SK-N-MC (cell line): ENCODE measurements at places on chromosomes 5 and 9.

DNA sequence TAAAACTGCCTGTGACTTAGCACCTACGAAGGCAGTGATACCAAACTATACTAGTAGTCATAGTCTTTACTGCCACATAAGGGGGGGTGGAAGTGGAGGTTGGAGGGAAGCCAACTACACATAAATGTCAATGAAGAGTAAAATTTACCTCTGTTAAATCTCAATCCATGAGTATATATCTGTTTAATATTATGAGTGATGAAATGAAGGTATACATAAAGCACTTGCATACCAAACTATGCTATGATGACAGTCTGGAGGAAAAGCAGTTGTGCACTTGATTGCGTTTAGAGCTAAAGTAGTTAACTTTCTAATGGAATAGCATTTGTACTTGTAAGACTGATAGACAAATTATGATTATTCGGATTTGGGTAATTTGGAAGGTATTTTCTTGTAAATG is 129.2 kb upstream of the POU5F2 start:
- DNase-seq: no peak

- DNase-seq: no peak
Measured at GRCh38 chr9:112754578-112754977, 4.0 kb downstream of the SNX30 start.

GRCh38 chr5:77028631-77029375 is 1.4 kb upstream of the AGGF1 start:
- DNase-seq: no peak

- no peak for DNase-seq
Measured at GRCh38 chr5:863244-863805, 12.5 kb upstream of the ZDHHC11 start.

GRCh38 chr5:56024810-56025150 is 30.0 kb upstream of the IL6ST start:
- DNase-seq: no peak

DNA sequence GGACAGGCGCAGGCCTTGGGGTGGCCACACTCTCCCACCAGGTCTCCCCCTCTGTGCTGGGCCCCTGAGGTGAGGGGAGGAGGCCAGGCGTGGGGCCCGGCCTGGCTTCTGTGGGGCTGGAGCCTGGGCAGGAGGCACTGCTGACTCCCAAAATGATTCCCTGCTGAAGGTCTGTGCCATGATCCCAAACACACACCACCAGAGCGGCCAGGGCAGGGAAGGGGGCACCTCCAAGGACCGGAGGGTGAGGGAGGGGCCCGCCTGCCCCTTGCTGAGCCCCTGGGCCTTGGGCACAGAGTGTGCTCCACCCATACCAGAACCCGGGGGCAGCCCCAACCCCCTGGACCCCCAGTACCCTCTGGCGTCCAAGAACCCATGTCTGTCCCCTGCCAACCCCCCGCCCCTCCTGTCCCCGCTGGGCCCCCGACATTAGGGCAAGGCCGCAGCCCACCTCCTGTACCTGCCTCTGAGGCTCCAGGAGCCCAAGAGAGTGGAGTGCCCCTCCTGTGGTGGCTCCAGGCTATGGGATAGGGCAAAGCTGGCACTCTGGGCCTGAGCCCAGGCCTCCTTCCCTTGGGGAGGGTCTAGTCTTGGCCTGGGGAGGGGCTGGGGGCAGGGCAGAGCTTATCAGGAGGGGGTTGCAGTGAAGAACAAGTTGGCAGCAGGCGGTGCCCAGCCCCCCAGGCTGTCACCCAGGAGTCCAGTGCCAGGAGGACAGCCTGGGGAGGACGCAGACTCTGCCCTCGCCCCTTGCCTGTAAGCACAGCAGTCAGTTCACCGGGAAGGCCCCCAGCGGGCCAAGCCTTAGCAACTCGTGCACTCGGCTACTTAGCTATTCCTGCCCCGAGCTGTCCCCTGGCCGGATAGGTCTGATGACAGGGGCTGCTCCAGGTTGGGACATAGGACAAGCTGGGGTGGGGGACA is 2.6 kb upstream of the EGFL7 start:
- no peak for DNase-seq

DNA sequence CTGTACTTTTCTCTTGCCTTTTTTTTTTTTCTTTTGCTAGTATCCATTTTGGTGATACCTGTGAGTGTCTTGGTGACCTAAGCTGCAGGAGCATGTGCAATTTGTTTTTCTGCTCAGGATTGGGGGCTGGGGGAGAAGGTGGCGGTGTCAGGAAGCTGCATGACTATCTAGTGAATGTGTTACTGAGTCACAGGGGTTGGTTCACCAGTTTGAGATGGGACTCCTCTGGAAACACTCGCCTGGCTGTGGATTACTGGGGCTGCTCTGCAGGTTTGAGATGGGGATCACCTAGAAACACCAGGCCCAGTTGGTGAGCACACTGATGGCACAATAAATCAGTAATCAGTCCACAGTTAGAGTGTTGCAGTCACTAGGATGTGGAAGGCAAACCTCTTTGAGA is 447.9 kb downstream of the SPATA31D1 start:
- DNase-seq: no peak

- no peak for DNase-seq
Measured at GRCh38 chr5:53343187-53343586, 137.2 kb upstream of the FST start.

DNA sequence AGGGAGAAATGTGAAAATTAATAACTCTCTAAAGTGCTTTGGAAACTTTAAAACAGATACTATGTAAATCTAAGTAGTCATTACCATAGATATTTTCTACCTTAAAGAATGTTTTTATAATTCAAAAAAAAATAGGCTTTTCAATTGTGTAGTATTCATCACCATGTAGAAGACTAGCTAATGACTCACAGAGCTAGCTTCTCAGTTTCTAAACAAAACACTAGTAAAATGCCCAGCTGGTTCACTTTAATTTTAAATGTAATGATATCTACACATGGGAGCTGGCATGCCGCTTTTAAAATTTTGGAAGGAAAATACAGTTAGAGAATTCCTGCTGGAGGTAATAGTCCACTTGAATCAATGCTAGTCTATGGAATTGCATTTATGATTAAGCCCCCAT is 509.8 kb downstream of the CSNK1G3 start:
- DNase-seq: no peak

DNA sequence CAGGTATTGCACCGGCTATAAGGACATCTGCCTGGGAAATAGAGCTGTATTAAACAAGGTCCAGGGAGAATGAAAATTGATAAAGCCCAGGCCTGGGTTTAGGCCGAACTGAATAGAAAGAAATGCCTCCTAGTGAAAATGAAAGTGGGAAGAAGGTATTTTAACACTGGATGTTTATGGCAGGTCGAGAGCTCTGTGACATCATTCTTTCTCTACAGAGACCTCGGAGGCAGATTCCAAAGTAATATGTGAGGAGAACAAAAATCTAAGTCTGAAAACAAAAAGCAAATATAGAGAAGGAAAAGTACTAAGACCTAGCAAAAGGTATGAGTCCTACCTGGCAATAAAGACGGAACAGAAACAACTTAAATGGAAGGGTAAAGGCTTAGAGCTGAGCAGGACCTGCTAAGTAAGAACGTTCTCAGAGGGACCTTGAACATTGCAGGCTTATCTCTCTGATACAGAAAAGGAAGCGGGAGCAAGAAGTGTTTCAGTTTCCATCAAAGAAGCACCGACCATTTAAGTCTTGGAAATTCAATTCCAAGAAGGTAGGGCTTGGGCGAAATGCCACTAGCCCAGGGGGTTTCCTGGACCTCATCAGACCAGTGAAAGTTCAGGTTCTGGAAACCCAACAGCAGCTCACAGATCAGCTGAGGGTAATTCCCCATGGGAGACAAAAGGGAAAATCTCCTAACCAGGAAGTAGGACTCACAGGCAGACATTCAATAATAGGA is 80.0 kb downstream of the SUSD1 start:
- DNase-seq: no peak

DNA sequence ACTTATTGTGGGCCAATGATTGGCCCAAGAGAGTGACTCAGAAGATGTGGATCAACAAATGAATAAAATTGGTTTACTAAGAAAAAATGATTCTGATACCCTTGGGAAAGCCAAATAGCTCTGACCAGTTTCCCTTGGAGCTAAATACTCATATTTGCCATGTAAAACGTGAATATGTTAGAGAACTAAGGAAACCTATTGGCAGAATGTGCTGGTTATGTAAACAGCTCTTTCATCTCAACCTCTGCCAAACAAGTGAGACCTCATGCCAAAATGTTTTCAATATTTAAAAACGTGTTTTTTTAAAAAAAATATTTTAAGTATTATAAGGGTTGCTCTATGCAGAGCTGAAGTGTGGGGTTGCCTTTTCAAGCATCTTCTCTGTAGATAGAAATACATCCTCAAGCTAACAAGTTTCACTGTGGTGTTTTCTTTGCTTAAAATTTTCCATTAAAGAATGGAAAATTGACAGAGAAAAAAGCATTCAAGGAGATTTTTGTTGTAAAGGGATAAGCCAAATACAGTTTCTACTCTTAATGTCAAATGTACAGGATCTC is 186.9 kb upstream of the TUT7 start:
- no peak for DNase-seq

DNA sequence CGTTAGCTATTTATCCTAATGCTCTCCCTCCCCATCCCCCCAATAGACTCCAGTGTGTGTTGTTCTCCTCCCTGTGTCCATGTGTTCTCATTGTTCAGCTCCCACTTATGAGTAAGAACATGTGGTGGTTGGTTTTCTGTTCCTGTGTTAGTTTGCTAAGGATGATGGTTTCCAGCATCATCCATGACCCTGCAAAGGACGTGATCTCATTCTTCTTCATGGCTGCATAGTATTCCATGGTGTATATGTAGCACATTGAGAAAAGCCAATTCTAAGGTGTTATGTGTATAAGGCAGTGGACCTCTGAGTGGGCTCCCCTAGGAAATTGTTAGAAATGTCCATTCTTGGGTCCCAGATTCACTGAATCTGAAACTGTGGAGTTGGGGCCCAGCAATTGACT is 103.1 kb upstream of the MYO10 start:
- DNase-seq: no peak

DNA sequence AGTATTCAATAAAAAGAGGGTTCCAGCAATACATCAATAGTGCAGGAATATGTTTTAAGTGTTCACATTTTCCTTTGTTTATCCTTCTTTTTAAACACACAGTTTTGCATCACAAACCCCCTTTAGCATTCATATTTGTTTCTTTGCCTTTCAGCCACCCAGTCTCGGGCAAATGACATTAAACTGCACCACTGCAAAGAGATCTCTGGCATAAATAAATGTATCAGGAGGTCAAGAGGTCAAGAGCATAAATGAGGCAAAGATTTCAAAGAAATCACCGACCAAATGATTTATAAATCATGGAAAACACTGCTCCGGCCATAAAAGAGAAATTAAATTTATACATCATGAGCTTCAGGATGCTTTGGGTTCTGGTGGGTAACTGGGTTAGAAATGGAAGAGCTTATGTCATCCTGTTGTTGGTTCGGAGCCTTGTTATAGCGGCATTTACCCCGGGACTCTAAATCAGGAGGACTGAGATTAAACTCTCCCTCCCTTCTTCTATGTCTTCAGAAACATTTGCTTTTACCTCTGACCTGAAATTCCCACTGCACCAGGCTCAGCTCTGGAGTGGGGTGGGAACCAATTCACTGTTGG is 449.6 kb upstream of the CLINT1 start:
- no peak for DNase-seq

DNA sequence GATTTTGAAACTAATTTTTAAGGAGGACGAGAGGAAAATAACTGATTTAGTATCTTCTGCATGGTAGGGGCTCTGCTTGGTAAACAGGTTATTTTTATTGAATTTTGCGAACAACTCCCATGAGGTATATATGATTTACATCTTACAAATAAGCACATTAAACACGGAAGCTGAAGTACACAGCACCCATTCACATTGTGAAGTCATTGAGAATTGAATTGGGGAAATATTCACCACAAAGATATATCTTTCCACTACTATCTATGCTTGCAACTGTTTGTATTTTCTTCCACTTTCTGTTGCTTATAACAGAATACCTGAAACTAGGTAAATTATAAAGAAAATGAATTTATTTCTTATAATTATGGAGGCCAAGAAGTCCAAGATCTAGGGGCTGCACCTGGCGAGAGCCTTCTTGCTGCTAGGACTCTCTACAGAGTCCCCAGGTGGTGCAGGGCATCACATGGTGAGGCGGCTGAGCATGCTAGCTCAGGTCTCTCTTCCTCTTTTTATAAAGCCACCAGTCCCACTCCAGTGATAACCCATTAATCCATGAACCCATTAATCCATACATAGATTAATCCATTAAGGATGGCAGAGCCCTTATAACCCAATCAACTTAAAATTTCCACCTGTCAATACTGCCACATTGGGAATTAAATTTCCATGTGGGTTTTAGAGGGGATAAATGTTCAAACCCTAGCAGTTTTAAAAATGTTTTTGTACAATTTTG is 79.0 kb upstream of the ZNF608 start:
- DNase-seq: no peak

GRCh38 chr5:180557217-180557809 is 34.0 kb downstream of the SCGB3A1 start:
- no peak for DNase-seq

- no peak for DNase-seq
Measured at GRCh38 chr5:164597293-164597900, 1092.0 kb downstream of the MAT2B start.

- DNase-seq: no peak
Measured at GRCh38 chr5:79802406-79802805, 112.8 kb downstream of the CMYA5 start.

GRCh38 chr5:14267166-14267838 is 124.2 kb downstream of the TRIO start:
- DNase-seq: no peak
